ENCODE measurements at places on chromosomes 3 and 15.

DNA sequence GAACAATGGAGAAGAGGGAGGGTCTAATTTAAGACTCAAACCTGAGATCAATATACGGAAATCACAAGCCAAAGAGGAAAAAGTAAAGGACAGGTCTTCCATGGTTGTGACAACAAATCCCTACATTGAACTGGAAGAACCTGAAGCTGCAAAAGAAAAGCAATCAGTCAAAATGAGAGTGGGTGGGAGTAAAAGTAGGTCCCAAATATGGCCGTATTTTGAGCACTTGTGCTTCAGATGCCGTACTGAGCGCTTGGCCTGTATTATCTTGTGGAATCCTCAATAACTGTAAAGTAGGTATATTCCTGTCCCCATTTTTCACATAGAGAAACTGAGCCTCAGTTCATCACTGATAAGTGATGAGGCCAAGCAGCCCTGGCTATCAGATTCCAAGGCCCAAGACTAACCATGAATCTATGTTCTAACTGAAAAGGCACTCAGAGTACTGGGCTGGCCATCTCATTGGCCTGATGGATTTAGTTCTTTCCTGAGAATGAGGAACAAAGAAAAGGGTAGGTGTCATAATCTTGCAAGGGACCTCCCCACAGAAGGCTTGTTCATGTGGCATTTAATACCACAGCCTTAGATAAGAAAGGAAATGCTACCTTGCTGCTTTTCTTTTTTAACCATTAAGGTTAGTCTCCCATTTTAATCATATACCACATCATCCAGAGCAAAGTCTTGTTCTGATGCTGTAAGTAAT is 52.5 kb downstream of the LRRN1 start:
- DNase-seq: no peak

GRCh38 chr3:65732051-65732935 is 306.4 kb downstream of the MAGI1 start:
- peak; percentile 73 for DNase-seq

GRCh38 chr3:161343986-161344385 is 27.3 kb downstream of the SPTSSB start:
- no peak for DNase-seq

DNA sequence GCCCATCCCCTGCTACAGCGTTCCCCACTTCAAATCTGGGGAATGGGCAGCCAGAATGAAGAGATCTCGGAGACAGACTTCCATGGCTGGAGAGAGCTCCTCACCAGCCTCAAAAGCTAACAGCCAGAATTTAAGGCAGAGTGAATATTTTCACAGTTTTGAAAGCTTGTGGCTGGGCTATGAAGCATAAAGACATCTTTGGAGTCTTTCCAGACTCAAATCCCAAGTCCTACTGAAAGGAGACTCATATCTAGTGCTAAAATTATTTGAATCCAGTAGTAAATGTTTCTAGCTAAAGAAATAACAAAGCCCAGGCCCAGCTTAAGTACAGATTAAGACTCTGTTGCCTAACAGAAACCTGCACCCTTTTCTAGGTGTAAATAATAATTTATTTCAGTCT is 628.4 kb upstream of the ALCAM start:
- no peak for DNase-seq

- peak; percentile 100 for DNase-seq
These were observed 123.0 kb upstream of the SPRED1 start for GRCh38 chr15:38129531-38130204.

DNA sequence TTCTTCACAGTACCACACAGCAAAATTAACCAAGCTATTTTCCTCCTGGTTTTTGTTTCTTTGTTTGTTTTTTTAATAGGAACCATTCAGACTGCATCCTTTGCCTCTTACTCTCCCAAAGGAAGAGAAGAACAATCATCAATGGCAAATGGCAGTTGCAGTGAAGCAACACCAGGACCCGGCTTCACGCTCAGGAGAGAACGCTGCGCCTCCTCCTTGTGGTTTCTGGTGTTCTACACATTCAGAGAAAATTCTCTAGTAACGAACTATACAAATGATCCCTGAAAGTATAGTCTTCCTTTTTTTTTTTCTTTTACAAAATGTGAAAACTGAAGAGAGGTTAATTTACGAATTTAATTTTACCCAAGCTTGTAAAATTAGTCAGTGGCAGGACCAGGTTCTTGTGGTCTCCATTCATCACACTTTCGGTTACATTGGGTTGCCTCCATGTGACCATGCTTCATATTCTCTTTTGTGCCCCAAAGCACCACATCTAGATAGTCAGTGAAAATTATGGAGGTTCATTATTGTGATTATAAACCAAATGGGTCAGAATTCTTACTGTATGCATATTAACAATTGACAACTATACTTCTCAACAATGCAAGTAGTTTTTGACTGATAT is 10.6 kb upstream of the MINDY2 start:
- no peak for DNase-seq

GRCh38 chr15:41881920-41882688 is 11.7 kb downstream of the SPTBN5 start:
- DNase-seq: no peak

GRCh38 chr3:123048480-123049237 is 18.2 kb upstream of the PDIA5 start:
- DNase-seq: no peak

DNA sequence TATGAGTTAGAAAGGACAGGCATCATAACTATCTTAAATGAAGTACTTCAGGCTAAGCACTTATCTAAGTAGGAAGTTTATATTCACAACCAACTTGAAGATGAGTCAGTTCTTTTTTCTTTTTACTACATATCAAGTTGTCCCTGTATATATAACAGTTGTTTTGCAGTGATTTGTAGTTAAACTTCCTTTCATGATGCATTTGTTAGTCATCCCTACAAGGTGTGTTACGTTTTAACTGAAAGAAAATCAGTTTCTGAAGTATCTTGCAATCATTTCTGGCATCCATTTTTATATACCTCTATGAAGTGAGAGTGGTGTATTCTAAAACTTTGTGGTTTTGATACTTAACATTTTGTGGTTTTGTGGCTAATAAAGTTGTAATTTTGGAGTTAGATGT is 46.1 kb downstream of the ZFAND6 start:
- peak; percentile 74 for DNase-seq

- no peak for DNase-seq
These were observed 84.0 kb downstream of the RSL24D1 start for GRCh38 chr15:55112706-55113105.

GRCh38 chr3:138781012-138781470 is 53.7 kb downstream of the PIK3CB start:
- DNase-seq: no peak

DNA sequence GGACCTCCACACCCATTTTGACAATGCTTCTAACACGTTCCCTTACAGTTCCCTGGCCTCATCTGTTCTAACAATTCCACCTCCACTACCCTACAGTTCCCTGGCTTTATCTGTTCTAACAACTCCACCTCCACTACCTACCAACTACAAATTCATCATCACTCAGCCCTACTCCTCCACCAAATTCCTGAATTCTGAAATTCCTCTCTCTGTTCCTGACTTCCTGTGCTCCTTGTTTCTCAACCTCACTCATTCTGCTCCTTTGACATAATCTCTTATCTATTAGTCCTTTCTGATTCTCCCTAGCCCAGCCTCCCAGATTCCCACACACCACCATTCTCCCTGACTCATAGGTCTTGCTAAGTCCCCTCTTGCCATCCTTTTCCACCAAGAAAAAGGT is 22.5 kb downstream of the UPK1B start:
- DNase-seq: no peak

GRCh38 chr3:169252535-169252934 is 411.0 kb downstream of the MECOM start:
- DNase-seq: no peak

DNA sequence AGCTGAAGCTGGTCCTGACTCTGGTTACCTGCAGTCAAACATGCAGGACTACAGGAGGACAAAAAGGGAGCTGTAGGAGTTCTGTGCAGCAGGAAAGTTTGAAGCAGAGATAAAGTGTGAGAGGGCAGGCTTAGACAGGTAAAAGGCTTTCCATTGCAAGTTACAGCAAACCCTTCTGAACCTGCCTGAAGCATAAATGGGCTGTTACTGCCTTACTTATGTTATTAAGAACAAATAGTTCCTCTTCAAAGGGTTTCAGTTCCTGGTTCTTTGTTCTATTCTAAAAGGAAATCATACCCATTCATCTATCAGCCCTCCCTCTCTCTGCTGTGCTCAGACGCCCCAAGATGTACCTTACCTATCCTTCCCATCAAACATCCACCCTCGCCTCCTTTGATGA is 52.4 kb upstream of the CACNA2D3 start:
- DNase-seq: no peak

DNA sequence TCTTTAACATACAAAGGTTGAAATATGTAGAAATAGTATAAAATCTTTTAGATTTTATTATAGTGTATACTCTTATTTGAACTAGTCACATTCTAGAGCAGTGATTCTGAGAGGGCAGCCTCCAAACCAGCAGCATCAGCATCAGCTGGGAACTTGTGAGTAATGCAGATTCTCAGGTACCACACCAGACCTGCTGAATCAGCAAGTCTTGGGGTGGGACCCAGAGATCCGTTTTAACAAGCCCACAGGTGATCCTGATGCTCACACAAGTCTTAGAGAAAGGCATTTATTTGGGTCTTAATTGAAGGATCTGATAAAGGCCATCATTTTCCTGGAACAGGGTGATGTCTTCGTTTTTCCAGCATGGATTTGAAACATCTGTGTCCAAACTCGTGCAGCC is 159.0 kb upstream of the NUDT16 start:
- no peak for DNase-seq

DNA sequence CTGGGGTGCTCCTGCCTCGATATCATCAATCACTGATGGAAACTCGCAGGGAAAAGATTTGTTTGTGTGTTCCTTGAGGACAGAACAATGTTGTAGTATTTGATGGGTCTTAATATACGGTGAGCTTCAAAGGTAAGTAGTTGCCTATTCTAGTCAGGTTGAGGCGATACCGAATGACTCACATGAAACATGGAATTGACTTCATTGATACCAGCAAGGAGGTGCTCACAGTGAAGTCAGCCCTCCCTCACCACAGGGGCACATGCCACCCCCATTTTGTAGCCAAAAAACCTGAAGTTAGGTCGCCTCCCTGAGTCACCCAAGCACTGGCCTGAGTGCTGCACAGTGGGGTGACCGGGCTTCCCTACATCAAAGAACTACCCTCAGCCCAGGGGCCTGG is 3.7 kb upstream of the ALDH1A3 start:
- DNase-seq: no peak

- no peak for DNase-seq
These were observed 123.6 kb upstream of the ALCAM start for GRCh38 chr3:105243076-105243475.

DNA sequence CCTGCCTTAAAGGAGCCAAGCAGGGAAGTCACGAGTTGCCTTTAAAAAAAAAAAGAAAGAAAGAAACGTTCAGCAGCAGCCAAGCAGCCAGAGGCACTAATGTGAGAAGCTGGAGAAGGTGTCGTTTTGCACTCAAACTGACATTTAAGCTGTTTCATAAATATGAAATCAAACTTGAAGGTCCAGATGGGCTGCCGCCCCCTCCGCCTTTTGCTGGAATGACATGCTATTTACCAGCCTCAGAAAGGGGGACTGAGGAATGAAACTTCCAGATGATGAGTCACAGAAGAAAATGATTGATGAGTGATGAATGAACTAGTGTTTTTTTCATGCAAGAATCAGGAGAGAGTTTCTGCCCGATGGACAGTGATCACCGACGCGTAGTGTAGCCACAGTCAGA is 396.8 kb downstream of the IGSF11 start:
- DNase-seq: no peak

- peak; percentile 54 for DNase-seq
These were observed 215.3 kb downstream of the ROBO2 start for GRCh38 chr3:77254967-77255831.
